ENCODE measurements at places on chromosomes 5 and 9.

DNA sequence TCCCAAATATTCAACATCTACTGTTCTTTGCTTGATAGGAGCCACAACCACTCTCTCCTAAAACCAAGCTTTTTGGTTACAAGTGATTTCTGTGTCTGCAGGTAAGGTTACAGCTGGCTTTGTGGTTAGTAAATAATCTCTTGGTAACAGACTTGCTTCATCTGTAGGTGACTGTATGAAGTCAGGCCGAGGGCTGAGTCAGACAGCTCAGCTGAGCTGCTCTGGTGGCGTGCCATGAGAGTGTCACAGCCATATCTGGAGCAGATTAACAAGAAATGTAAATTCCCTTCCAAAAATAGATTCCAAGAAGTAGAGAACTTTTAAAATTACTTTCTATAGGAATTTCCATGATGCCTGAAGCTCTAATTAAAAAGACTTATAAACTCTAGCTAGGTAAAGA is 23.7 kb upstream of the TAS2R1 start:
- ATAC-seq, result no peak

- ATAC-seq, result no peak
These were observed 69.3 kb downstream of the HSPA4 start for GRCh38 chr5:133121080-133121479.

- ATAC-seq, result no peak
These were observed 24.6 kb upstream of the GALNT10 start for GRCh38 chr5:154165886-154166285.

DNA sequence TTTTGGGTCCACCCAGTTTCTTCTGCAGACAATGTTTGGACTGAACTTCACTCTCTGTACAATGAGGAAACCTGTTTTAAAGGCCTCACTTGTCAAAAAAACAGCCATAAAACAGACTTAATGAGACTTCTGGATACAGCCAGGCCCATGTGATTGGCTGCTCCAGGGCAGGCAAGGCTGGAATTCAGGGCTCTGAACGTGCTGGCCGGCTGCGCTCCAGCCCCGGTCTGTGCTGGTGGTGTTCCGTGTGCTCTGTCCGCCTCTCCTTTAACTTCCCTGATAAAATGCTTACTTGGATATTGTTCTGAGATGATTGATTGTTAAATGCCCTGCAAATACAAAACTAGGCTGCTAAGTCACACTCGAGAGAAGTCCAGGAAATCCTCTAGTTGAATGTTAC is 131.2 kb upstream of the KLF4 start:
- ATAC-seq, result no peak

- ATAC-seq, result no peak
These were observed 12.2 kb downstream of the AFAP1L1 start for GRCh38 chr5:149283626-149284480.

DNA sequence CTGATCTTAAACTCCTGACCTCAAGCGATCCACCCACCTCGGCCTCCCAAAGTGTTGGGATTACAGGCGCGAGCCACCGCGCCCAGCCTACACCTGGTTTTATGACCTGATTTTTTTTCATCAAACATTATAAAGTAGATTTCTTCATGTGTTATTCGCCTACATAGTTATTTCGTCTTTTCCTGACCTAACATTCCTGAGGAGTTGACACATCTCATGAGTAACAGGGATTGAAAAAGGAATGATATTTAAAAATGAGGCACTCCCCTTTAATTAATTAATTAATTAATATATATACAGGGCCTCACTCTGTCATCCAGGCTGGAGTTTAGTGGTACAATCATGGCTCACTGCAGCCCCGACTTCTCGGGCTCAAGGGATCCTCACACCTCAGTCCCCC is 20.2 kb upstream of the MTMR12 start:
- ATAC-seq, result no peak

DNA sequence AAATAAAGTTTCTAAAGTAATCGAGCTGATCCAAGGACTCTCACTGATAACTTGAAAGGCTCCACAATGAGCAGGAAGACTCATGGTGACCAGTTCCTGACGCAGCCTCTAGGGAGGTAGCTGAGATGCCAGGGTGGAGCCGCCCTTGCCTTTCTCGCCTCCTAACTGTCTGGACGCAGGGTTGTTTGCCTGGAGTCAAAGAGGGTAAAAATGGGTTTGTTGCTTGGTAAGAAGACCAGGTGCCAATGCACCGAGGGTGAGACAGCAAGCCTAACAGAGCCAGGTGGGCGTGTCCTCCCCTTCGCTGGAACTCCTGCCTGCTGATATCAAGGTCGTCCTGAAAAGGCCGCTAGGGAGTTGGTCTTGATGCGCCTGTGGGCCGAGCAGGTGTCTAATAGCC is 48.6 kb upstream of the FCN1 start:
- no peak for ATAC-seq

- ATAC-seq, result peak; percentile 74
These were observed 1.7 kb downstream of the FST start for GRCh38 chr5:53481887-53482716.

- no peak for ATAC-seq
These were observed 10.1 kb downstream of the FGF18 start for GRCh38 chr5:171429543-171429910.

DNA sequence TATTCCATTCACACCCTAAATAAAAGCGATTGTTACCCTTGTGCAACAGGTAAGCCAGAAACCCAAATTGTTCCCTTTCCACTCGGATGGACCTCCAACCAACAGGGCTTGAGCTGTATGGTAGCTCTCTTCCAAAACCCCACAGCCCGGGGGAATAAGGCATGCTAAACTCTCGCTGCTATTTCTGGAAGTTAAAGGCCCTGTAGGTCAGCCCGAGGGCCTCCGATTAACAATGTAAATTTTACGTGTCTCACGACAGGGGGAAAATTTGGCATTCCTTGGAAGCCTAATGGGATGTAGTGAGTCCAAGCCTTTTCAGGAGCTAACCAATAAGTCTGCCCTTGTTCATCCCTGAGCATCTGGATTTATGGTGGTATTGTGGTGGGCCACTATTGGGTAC is 26.0 kb downstream of the CNOT8 start:
- no peak for ATAC-seq

All from activated CD4-positive, CD25-positive, alpha-beta regulatory T cell treated with anti-CD3 and anti-CD28 coated beads, Interleukin-2, amount 50 U/mL, for 24 hours (primary cell).